ENCODE measurements at places on chromosomes 11 and 22. TPM values are rescaled to one million over a fixed set of nuclear protein-coding genes. Genes with fewer than 3 reads are reported as not detected.

Gene GPHA2
- not detected for total RNA-seq

Gene OR10S1
- not detected for total RNA-seq

Gene BIK
- total RNA-seq = not detected

Gene GNB1L
- 12.3 TPM for total RNA-seq

Gene RAG2
- not detected for total RNA-seq

Gene TRMT2A
- 33.0 TPM for total RNA-seq

Gene ENTHD1
- total RNA-seq = not detected

Gene KIF18A
- total RNA-seq = 3.4 TPM

Gene POU2F3
- total RNA-seq = not detected

Gene MARK2
- total RNA-seq = 13.4 TPM

Gene ELMOD1
- total RNA-seq = not detected

Gene ZNF70
- 4.9 TPM for total RNA-seq

Gene KDM4E
- total RNA-seq = not detected

Gene SCGB1A1
- not detected for total RNA-seq

Gene P2RY2
- total RNA-seq = not detected

Gene CYP2R1
- 6.6 TPM for total RNA-seq

Gene PRAME
- under 0.01 TPM for total RNA-seq

Gene LRRC74B
- not detected for total RNA-seq

Gene RIMBP3C
- total RNA-seq = 0.18 TPM

Gene ZNF280A
- total RNA-seq = not detected

Gene TRIM68
- 12.5 TPM for total RNA-seq

Gene DKK3
- 77.9 TPM for total RNA-seq

Gene MS4A12
- total RNA-seq = not detected

Gene CLDN25
- not detected for total RNA-seq

Gene MS4A4A
- not detected for total RNA-seq

Gene C11orf16
- not detected for total RNA-seq

Gene PNPLA3
- 1.5 TPM for total RNA-seq

Gene LRRN4CL
- total RNA-seq = 1.5 TPM

Gene PRR33
- not detected for total RNA-seq

Gene MYOD1
- total RNA-seq = not detected

Measured in cardiac atrium fibroblast (primary cell).